ENCODE measurements at places on chromosomes 3 and 15.

- peak; percentile 7 for DNase-seq
Observed at GRCh38 chr3:123076496-123077418, 9.9 kb downstream of the PDIA5 start.

DNA sequence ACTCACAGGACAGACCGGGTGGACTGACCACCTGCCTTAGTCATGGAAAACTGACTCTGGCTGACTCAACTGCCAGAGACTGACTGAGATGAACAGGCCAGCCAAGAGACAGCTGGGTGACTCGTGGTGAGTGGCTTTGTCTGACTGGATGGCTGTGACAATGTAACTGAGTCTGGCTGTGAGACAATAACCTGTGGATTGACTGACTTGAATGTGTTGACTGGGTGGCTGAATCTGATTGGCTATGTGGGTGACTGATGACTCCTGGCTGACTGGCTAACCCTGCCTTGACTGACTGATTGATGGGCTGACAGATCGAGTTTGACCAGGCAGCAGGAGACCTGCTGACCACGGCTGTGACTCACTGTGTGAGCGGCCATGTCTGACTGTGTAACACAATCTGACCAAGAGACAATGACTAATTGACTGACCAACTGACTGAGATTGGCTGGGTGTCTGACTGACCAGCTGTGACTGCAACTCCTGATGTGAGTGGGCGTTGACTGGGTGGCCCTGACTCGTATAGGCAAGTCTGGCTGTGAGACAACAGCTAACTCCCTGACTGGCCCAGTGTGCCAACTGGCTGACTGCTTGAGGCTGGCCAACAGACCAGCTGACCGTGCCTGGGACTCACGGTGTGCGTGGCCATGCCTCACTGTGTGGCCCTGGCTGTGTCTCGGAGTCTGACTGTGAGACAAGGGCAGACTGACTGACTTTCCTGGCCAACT, 509.1 kb downstream of the SHQ1 start:
- no peak for DNase-seq

- DNase-seq = no peak
Observed at GRCh38 chr3:62708638-62709373, 166.4 kb downstream of the CADPS start.

DNA sequence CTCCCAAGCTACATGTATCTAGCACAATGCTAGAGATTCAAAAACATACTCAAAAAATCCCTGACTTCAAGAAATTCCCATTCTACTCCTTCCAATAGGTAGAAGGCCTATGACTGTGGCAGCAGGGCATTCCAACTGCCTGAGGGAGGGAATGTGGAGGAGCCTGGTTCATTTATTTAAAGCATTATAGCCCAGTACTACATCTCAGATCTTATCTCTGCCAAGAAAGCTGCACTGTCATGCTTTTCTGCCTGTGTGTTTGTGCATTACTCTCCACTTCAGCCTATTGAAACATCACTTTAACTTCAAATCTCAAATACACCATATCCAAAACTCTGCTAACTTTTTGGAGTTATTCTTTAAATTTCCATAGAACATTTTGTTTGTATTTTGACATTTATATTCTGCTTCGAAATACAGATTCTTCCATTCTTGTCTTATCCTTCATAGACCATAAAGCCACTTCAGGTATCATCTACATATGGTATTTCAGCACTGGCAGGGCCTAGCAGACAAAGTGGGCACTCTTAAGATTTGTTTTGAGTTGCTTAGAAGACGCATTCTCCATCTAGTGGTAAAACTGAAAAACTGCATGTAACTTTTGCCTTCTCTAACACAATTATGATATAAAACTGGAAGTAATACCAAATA, 59.1 kb upstream of the NEDD4 start:
- DNase-seq = no peak

DNA sequence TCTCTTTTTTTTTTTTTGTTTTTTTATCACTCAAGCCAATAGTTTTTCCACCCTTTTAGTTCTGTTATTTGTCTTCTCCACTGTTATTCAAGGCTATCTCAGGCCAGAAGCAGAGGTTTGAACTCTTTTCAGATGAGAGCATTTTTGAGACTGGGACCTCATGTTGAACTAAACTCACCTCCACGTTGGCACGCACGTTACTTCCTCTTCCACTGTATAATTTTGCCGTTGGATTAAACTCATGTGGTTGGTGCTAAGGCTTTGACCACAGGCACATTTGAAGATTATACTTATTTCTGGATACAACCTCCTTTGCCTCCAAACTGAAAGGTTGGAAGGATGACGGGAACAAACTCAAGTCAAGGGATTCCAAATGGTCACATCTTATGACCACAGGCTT, 501.3 kb upstream of the TPRG1 start:
- DNase-seq = no peak

DNA sequence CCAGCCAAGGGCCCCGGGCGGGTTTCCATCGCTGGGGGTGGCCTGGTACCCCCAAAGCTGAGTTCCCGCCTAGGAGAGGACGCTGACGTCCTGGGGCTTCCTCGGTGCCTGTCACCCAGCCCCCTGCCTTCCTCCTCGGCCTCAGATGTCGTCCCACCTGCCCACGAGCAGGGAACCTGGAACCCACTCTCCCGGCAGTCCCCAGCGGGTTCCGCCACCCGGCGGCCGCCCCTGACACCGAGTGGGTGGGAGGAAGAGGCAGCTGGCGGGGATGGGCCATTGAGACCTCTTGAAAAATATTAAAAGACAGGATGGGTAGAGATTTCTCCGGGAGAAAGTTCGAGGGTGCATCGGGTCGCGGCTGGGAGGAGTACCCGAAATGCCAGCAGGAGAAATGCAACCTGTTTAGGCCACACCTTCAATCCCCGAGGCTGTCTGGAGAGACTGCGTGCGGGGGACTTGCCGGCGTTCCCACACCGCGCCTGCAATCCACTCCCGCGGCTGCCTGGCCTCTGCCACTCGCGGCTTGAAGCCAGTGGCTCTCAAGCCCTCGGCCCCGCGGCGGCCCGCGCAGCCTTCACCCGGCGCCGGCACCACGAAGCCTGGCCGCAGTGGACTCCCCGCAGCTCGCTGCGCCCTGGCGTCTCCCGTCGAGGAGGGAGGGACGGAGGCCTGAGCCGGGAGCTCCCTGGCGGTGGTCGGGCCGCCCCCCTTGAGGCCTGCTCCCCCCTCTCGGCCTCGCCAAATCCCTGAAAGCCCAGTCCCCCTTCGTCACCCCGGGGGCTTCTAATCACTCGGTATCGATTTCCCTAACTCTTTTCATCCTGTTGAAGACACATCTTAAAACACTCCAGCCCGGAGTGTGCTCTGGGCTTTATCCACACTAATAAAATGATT, 8.6 kb upstream of the NR2F2 start:
- DNase-seq = no peak

GRCh38 chr3:55157731-55158130, 229.9 kb upstream of the LRTM1 start:
- DNase-seq = no peak

- DNase-seq = no peak
Observed at GRCh38 chr3:19775765-19776164, 158.3 kb downstream of the EFHB start.

DNA sequence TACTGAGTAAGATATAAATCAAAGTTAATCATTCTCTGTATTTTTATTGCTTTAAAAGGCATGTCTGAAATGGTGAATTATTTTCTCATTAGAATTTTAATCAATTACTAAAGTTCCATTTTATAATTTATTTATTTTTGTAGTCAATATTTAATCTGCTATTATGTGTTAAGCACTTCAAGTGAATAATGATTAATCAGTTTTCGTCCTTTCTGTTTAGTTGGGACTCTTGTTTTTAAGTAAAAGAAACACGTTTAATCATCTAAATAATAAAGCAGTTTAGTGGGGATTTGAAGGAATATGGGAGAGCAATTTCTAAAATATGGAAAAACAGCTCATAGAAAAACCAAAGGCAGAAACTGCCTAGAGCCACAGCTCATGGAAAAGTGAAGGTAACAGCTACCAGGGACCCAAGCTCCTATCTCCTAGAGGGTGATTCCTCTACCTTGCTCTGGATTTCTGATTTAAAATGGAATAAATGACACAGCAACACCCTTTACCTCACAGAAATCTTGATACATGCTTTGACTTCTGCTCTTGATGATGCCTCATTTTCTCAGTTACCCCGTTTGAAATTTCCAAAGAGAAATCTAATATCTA, 28.0 kb upstream of the SUCNR1 start:
- DNase-seq = no peak

GRCh38 chr3:46931631-46932331, 44.8 kb downstream of the CCDC12 start:
- DNase-seq = no peak

DNA sequence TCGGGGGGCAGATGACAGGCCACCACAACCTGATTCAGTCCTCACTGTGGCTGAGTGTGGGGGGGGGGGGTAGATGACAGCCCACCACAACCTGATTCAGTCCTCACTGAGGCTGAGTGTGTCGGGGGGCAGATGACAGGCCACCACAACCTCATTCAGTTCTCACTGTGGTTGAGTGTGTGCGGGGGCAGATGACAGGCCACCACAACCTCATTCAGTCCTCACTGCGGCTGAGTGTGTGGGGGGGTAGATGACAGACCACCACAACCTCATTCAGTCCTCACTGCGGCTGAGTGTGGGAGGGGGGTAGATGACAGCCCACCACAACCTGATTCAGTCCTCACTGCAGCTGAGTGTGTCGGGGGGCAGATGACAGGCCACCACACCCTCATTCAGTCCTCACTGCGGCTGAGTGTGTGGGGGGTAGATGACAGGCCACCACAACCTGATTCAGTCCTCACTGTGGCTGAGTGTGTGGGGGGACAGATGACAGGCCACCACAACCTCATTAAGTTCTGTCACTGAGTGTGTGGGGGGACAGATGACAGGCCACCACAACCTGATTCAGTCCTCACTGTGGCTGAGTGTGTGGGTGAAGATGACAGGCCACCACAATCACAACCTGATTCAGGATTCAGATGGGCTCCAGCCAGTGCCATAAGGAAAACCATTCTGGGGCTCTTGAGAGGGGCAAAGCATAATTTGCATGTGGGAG, 16.9 kb downstream of the ZNF717 start:
- no peak for DNase-seq

GRCh38 chr3:145015253-145015652, 1043.6 kb downstream of the DIPK2A start:
- no peak for DNase-seq

DNA sequence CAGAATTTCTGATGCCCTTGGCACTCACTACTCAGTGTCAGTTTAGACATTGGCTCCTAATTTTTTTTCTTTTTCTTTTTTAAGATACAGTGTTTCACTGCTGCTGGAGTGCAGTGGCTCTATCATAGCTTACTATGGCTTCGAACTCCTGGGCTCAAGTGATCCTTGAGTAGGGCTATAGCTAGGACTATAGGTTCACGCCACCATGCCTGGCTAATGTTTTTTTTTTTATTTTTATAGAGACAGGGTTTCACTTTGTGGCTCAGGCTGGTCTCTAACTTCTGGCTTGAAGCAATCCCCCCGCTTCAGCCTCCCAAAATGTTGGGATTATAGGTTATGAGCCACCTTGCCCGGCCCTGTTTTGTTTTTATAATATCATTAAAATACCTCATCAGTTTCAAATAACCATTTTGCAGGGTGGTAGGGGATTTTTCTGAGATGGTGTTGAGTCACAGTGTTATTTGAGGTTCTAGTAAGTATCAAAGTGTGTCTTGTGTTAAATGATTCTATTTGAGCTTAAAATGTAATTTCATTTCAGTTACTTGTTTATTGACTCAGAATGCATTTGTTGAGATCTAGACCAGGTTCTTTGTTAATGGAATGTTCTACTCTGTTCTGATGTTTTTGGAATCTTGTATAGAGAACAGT, 7.0 kb downstream of the FNDC3B start:
- no peak for DNase-seq

GRCh38 chr3:174533286-174533685, 325.8 kb upstream of the NAALADL2 start:
- DNase-seq = no peak

- DNase-seq = no peak
Observed at GRCh38 chr3:183128709-183129108, 29.4 kb upstream of the MCCC1 start.

DNA sequence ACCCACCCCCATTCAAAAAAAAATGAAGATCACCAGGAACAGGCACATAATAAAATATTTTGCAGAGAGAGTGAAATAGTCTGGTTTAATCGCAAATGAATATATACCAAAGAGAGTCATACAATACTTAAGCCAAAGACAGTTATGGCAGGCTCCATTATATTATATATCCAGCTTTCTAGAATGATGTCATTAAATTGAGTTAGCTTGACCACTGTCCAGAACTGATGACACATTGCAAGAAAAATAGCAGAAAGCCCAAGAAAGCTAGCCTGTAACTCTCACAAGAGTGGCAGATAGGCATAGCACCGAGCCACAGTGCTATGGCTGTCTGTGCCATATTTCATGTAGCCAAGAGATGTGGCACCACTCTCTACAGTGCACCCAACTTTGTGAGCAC, 231.9 kb upstream of the SEMA6D start:
- no peak for DNase-seq

- no peak for DNase-seq
Observed at GRCh38 chr15:51846463-51847230, 17.2 kb downstream of the TMOD3 start.

GRCh38 chr3:12532182-12532581, 13.1 kb downstream of the MKRN2OS start:
- DNase-seq = no peak

GRCh38 chr3:115245899-115246298, 98.8 kb upstream of the ZBTB20 start:
- DNase-seq = no peak

- DNase-seq = no peak
Observed at GRCh38 chr3:10226293-10226692, 22.0 kb upstream of the TATDN2 start.

DNA sequence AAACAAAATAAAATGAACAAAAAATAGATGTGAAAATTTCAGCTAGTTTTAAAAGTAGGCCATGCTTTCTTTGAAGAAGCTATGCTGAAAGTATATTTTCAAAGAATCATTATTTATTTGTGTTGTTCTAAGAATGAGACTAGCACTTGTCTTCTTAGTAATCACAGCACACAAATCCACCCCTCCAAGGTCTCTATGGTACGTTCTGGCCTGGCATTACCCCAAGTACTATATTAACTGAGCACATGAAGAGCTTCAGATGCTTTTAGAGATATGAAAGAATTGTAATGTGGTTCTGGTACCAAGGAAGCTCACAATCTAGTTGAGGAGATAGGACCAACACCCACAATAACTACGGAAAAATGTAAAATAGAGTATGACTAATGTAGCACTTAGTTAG, 416.5 kb downstream of the PLCL2 start:
- no peak for DNase-seq

GRCh38 chr3:55180936-55181535, 253.2 kb upstream of the LRTM1 start:
- no peak for DNase-seq

DNA sequence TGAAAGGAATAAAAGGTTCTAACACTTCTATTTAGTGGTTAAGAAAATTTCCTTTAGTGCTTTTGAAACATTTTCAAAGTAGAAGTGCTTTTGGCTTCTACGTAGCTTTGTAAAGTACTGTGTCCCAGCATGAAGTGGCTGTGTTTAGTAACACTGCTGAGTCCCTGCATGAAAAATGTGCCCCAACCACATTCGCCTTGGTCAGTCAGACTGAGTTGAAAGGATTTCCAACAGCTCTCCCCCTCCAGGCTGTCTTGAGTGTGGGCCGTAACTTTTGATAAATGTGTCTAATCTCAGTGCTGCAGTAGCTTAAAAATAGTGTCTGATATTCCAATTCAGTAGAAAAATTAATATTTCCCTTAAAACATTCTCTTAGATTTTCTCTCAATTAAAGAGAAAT, 115.0 kb downstream of the NR1D2 start:
- no peak for DNase-seq

- DNase-seq = no peak
Observed at GRCh38 chr3:115667738-115668065, 44.4 kb downstream of the GAP43 start.

Data from C1 segment of cervical spinal cord (tissue), 14 donors.